ENCODE measurements at places on chromosomes 1 and 21. TPM values are rescaled to one million over a fixed set of nuclear protein-coding genes. Genes with fewer than 3 reads are reported as not detected.
A peak's percentile ranks its signal among the peaks of the same experiment; 100 is the strongest.

LCE6A gene
- total RNA-seq: not detected

- no peak for DNase-seq
Observed at GRCh38 chr1:99474350-99474893, 171.5 kb upstream of the PALMD start.

MRPL55 gene
- 58.8 TPM for total RNA-seq

GRCh38 chr1:1462318-1462966, 9.1 kb upstream of the ATAD3B start:
- DNase-seq: no peak

GRCh38 chr1:153769221-153769620, 6.0 kb upstream of the SLC27A3 start:
- no peak for DNase-seq

DNA sequence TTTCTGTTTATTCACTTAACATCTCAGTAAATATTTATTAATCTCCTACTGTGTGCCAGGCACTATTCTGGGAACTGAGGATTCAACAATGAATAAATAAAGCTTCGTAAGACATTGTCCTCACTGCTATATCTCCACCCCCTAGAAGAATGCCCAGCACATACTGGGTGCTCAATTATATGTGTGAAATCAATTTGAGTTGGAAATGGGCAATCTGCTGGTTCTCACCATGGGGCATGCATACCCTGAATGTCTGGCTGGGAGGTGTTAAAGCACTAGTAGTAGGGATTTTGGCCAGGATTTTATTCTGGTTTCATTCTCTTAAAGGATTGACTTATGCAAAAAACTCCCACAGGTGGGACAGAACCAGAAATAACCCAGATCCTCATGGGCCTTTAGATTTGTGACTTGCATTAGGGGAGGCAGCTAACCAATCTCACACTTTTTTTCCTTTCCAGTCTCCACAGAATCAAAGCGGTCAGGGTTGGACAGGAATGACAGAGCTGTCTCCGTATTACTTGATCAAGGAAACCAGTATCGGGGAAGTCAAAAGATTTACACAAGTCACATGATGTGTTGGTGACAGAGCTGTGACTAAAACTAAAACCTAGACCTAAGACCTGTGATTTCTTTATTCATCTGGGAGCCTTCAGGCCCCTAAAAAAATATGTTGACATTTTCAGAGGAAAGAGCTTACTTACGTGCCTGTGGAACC, 12.8 kb downstream of the GFI1 start:
- no peak for DNase-seq

- DNase-seq: no peak
Observed at GRCh38 chr1:37602750-37603694, 7.3 kb upstream of the GNL2 start.

- DNase-seq: no peak
Observed at GRCh38 chr21:46098303-46099141, 610 bp downstream of the COL6A2 start.

- no peak for DNase-seq
Observed at GRCh38 chr1:8604041-8604945, 213.1 kb downstream of the RERE start.

GRCh38 chr1:199221371-199222150, 582.7 kb downstream of the PTPRC start:
- no peak for DNase-seq

SAMSN1 gene
- 6.0 TPM for total RNA-seq

DNA sequence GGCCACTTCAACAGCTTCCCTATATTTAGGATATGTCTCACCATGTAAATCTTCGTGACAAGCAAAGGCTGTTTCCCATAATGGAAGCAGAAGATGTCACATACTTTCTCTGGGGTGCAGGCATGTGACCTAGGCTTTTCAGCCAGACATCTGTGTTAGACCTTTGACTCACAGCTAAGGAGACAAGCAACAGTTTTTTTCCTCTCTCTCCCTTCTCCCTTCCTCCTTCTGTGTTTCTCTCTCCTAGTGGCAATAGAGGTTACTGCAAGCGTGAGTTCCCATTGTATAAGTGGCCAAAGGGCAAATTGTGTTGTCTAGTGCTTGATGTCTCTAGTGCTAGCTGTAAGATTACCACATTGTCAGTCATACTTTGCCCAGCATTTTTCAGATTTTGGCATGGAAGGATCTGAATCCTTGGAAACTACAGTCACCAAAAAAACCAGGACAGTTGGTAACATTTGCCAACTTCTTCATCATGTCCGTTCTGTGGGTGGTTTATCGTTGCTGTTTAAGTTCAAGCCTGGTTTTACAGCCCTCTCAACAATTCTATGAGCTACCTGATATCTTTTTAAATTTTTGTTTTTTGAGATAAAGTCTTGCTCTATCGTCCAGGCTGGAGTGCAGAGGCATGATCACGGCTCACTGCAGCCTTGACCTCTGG, 44.4 kb upstream of the RABGAP1L start:
- DNase-seq: no peak

PLPPR5 gene
- 7.1 TPM for total RNA-seq

- no peak for DNase-seq
Observed at GRCh38 chr1:210252621-210253051, 20.0 kb downstream of the SERTAD4 start.

GRCh38 chr1:34037109-34037508, 127.9 kb downstream of the CSMD2 start:
- DNase-seq: no peak

GRCh38 chr1:213883618-213884017, 104.2 kb upstream of the PROX1 start:
- DNase-seq: no peak

DNA sequence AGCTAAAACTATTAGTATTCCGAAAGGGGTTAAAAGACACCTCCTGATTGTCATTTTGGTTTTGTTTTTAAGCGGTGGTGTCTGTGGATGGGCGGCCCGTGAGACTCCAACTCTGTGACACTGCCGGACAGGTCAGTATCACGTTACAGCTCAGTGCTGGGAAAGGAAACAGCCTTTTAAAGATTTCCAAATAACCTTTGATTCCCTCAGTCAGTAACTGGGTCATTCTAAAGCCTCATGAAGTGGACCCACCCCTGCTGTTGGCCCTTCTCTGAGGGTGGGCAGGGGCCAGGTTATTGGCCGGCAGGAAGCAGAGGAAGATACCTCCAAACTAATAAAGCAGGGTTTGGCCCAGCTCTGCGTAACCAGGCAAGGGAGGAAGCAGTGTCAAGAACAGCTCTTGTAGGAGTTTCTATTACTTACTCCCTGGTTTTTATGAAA, 2.3 kb downstream of the RHOU start:
- no peak for DNase-seq

RRP15 gene
- total RNA-seq: 20.2 TPM

CYB561D1 gene
- 14.3 TPM for total RNA-seq

TSPAN1 gene
- total RNA-seq: 27.6 TPM

KIRREL1 gene
- 51.6 TPM for total RNA-seq

CDC14A gene
- total RNA-seq: 11.4 TPM

FALEC gene
- total RNA-seq: 0.80 TPM

DNA sequence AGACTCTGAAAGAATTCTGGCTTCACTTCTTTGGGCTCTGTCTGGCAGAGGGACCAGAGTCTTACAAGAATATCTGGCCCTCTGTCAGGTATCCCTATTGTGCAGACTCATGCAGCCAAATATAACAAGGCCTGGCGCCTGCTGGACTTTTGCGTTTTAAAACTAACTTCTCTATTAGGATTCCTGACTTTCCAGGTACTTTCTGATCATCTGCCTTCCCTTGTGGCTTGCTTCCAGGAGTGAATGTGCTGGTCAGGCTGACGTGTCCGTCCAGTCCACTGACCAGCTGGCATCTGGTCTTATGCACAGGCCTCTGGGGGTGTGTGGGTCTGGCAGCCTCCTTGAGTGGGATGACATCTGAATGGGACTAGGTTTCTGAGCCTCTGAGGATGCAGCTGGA, 8.6 kb upstream of the RAB29 start:
- DNase-seq: no peak

DNA sequence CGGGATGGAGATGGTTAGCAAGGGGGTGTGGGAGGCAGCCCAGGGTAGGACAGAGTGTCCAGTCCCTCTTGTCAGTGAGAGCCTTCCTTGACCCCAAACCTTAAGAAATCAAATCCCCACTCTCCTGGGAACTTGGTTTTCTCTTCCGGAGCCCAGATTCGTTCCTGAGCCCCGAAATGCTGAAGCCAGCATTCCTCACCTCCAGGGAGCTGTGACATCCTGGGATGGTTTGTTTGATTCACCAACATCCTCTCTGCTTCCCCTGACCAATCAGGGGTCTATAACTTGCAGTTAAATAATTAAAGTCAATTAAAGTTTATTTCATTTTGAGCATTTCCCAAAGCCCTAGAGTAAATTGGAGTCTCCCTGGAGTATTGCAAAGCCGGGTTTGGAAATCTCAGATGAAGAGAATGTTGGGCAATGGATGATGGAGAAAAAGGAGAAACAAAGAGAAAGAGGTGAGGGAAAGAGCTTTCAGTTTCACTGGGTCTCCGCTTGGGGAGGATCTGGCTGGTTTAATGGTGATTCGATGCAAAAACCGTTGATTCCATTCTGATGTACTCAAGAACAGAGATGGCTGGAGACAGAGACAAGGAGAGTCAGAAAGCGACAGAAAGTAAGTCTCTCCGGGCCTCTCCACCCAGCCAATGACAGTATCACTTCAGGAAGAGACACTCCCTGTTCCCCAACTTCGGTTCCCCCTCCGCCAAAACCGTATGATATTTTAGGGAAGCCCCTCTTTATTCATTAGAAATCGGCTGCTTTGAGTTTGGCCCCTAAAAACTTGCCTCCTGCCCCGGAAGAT, 12.8 kb upstream of the ALX3 start:
- DNase-seq: no peak

DNA sequence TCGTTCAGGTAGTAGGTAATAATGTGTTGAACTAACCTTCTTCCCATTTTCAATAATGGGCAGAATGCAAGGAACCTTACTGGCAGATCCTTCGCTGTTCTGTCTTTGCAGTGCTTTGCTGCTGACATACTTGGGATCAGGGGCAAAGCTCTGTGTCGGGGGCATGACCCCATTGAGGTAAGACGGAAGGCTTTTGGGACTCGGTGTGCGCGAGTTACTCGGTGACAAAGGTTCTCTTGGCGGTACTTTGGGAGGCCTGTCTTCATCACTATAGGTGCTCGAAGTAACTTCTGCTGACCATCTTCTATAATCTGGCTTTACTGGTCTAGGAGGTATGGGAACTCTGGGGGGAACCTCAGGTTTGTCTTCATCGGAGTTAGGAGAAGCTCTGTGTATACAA, 12.7 kb downstream of the ERRFI1 start:
- no peak for DNase-seq

DNA sequence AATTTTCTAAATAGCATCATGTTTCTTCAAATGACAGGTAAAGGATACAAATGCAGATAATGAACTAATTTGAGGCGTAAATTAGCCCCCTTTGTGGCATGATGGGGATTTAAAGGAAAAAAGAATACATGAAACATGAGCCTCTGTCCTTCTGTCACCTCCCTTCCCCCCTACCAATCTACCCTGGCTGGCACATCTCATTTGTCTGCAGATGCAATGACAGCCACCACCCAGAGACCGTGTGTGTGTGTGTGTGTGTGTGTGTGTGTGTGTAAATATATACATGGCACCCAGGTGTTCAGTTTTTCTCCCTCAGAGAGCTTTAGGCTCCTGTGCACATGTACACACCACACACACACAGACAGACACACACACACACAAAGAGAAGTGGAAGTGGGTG, 451.1 kb downstream of the RWDD3 start:
- no peak for DNase-seq

LMX1A gene
- total RNA-seq: 13.5 TPM

DNA sequence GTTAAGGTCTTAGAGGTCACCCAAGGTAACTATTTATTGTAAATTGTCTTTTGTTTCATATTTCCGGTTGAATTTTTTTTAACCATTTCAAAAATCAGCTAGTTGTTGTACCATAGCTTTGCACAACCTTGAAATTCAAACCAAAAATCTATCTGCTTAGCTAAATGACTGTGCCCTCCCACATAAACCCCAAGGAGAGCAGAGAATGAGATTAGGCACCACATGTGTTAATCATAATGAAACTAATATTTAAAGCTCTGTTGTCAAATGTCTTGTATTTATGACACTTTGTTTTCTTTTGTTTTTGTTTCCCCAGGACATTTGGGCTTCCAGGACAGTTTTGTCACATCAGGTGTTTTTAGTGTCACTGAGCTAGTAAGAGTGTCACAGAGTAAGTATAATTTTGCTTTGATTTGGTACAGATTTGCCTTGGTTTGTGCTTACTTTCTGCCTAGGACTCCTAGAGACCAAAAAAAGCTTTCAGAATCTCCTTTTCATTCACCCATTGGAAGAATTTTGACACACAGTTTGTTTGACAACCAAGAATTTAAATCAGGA, 249.9 kb downstream of the NFIA start:
- no peak for DNase-seq

DNA sequence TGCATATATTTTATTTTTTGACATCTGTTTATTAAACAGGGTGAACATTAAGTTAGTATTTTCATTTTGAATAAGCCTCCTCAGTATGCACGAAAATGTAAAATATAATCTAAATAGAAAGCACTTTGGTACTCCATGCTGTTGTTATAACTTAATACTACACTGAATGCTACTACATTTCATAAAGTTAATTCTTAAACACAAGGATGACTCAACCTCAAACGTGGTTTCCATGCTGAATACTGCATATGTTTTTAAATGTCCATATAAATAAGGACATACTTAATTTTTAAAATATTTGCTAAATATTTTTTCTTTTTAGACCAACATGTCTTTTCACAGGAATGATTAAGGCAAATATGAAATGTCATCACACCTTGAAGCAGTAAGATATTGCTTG, 83.9 kb downstream of the USP24 start:
- no peak for DNase-seq

FMN2 gene
- total RNA-seq: 2.4 TPM

- DNase-seq: no peak
Observed at GRCh38 chr1:180101411-180101810, 53.3 kb upstream of the QSOX1 start.

RNU1-2 gene
- total RNA-seq: 2,993 TPM

- DNase-seq: no peak
Observed at GRCh38 chr1:193355178-193355577, 168.8 kb upstream of the B3GALT2 start.

DNA sequence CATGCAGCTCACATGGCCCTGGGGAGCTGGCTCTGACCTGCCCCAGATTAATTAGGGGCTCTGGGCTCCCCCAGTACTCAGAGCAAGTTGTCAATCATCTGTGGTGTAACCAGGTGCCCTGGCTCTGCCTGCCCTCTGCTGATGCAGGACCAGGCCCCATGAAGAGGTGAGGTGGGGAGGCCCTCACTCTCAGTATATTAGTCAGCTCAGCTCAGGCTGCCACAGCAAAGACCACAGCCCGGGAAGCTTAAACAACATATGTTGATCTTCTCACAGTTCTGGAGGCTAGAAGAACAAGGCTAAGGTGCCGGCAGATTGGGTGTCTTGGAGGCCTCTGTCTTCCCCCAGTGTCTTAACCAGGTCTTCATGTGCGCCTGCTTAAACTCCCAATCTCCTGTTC, 66.5 kb downstream of the FCRL5 start:
- no peak for DNase-seq

GRCh38 chr1:178037510-178038253, 56.2 kb upstream of the RASAL2 start:
- peak; percentile 75 for DNase-seq

- DNase-seq: no peak
Observed at GRCh38 chr1:198671136-198671535, 32.3 kb downstream of the PTPRC start.

GRCh38 chr1:198773523-198773922, 134.7 kb downstream of the PTPRC start:
- DNase-seq: no peak
